Activated CD4-positive, alpha-beta memory T cell treated with anti-CD3 and anti-CD28 coated beads, Interleukin-2, amount 10 ng/mL, durations not matched to agents 7 days and 5 days (primary cell): ENCODE measurements at places on chromosomes 6 and 20. TPM values are rescaled to one million over a fixed set of nuclear protein-coding genes. Genes with fewer than 3 reads are reported as not detected.

Gene SRSF12
- not detected for total RNA-seq

Gene BTN1A1
- total RNA-seq, result not detected

Gene CCM2L
- not detected for total RNA-seq

Gene GTSF1L
- not detected for total RNA-seq

Gene SLC52A3
- not detected for total RNA-seq

Gene HDDC2
- total RNA-seq, result 47.3 TPM

DNA sequence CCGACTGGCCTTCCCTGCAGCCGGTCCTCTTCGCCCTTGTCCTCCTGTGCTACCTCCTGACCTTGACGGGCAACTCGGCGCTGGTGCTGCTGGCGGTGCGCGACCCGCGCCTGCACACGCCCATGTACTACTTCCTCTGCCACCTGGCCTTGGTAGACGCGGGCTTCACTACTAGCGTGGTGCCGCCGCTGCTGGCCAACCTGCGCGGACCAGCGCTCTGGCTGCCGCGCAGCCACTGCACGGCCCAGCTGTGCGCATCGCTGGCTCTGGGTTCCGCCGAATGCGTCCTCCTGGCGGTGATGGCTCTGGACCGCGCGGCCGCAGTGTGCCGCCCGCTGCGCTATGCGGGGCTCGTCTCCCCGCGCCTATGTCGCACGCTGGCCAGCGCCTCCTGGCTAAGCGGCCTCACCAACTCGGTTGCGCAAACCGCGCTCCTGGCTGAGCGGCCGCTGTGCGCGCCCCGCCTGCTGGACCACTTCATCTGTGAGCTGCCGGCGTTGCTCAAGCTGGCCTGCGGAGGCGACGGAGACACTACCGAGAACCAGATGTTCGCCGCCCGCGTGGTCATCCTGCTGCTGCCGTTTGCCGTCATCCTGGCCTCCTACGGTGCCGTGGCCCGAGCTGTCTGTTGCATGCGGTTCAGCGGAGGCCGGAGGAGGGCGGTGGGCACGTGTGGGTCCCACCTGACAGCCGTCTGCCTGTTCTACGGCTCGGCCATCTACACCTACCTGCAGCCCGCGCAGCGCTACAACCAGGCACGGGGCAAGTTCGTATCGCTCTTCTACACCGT, 6.1 kb downstream of the UBD start:
- DNase-seq, result peak; percentile 22

- peak; percentile 62 for DNase-seq
Observed at GRCh38 chr6:44264154-44265006, 971 bp downstream of the NFKBIE start.

DNA sequence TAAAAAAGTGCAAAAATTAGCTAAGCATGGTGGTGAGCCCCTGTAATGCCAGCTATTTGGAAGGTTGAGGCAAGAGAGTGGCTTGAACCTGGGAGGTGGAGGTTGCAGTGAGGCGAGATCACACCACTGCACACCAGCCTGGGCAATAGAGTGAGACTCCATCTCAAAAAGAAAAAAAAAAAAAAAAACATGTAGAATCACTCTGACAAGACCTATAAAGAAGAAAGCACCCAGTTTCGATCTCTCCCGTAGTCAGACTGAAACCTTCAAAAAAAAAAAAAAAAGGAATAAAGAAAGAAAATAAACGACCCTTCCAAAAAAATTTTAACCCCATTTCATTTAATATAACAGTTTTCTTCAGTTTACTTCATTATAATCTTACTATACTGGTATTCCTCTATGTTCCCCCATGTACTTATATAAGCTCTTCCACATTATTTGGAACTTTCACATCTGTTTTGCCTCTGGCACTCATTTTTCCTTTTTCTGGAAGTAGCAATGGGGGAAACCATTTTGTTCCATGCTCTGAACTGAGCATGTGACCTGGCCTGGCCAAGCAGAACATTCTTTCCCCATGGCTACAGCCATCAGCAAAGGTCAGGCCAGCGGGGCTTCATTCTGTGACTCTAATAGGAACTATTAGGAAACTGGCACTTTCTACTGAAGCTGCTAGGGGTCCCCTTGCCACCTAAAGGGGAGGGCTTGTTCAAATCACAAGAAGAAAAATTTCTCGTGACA, 9.6 kb downstream of the SLC18B1 start:
- no peak for DNase-seq

- no peak for DNase-seq
Observed at GRCh38 chr6:10194816-10195672, 219.8 kb downstream of the TFAP2A start.

GRCh38 chr20:19176470-19177052, 35.9 kb upstream of the SLC24A3 start:
- no peak for DNase-seq
